ENCODE measurements at places on chromosomes 5 and 9.

DNA sequence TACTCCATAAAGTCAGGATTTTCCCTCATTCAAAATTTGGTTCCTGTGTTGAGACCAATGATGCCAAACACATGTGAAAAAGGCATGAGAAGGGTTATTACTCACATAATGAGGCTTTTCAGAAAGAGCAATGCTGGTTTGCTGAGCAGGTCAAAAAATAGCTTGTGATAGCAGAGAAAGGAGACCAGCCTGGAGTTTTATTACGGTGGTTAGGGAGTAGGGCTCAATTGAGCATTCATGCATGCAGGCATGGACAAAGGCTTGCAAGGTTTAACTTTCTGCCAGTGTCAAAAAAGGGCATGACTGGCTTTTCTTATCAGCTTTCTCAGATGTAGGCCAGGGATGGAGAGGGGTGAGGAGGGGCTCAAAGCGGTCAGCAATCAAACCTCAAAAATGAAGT lies 628.3 kb downstream of the DNAH5 start:
- DNase-seq: no peak

- no peak for DNase-seq
These were observed 58.3 kb downstream of the FAM81B start for GRCh38 chr5:95449460-95449859.

DNA sequence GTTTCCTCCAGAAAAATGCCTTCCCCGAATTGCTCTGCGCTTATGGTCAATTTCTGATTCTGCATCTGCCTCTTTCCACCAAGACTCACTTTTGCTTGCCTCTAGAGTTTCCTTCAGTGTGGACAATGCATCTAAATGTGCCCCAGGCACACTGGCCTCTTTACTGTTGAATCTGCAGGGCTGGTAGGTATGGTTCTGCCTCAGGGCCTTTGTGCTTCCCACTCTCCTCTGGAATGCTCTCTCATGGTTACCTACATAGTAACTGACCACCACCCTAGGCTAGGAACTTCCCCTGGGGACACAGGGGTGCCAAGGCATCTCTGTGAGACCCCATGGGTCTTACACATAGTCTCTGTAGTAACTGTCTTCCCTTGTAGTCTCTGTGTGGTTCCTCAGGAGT lies 1258.6 kb downstream of the CDH12 start:
- DNase-seq: no peak

DNA sequence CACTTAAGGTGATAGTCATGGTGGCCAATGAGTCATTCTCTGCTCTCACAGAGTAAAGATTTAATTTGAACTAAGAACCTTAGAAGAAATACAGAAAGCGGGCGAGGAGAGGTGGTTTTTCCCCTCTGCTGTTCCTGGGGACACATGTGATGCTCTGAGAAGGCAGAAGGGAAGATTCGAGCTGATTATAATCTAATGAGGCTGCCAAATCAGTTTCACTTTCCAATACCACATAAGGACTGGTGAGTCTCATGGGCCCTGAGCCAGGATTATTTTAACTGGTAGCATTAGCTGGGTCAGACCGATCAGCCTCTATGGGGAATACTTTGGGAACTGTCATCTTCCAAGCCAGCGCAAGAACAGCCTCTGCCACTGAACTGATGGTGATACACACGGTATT lies 116.5 kb downstream of the SLC1A3 start:
- DNase-seq: no peak

DNA sequence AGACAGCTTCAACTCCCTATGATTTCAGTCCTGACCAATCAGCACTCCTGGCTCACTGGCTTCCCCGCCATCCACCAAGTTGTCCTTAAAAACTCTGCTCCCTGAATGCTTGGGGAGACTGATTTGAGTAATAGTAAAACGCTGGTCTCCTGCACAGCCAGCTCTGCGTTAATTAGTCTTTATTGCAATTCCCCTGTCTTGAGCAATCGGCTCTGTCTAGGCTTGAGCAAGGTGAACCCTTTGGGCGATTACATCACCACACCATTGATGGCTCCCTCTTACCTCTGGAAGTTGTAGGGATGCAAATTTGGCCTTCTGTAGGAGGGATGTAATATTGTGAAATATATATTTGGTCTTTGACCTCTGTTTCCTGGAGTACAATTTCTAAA lies 2.9 kb upstream of the SLC23A1 start:
- DNase-seq: no peak
